Epithelial cell of prostate (primary cell): ENCODE measurements at places on chromosomes 5 and 9.

- DNase-seq = no peak
Measured at GRCh38 chr5:53607886-53608285, 47.4 kb downstream of the NDUFS4 start.

GRCh38 chr5:177354711-177355110 is 3.0 kb upstream of the RGS14 start:
- no peak for DNase-seq

DNA sequence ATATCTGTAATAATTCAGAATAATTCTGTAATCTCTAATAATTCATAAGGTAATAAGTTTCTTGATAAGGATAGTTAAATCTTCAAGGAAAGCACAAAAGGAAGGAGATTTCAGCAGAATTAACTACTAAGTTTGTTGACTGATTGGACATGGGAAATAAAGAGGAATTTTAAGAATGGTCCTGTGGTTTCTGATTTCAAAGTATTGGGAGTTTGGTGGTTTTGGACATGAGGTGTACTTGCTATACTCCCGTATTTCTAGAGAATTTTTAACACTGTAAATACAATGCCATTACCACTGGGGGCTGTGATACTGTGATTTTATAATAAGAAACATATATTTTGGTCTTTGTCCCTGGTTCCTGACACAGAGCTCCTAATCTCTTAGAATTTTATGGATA is 123.9 kb downstream of the UNC13B start:
- DNase-seq = no peak

DNA sequence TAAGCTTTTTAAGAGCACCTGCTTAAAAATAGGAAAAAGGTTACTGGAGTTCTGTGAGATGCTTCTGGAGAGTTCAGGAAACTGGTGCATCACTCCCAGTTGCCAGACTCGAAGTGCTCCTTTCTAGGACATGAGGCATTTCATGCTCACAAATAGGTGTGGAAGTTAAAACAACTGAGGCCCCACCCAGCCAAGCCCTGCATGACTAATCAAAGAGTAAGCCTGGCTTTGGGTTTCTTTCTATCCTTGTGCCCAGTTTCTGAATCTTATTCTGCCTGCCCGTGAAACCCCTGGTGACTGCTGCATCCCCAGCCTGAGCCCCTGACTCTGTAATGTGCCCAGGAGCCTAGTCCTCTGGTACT is 7.7 kb downstream of the SPINK9 start:
- DNase-seq = peak; percentile 75

DNA sequence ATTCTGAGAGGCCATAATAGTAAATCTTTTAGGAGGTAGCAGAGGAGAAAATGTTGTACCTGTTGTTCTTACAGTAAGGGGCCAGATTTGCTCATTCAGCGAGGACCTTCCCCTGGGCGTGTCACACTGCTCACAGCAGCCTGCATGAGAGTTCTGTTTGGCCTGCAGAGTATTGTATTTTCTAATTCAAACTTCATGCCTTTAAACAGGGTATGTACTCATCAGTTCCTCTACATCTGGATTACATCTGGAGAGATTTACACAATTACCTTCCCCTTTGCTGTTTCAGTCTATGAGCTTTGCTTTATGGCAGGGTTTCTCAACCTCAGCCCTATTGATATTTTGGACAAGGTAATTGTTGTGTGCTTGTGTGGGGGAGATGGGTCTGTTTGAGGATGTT is 170.9 kb upstream of the STK32A start:
- DNase-seq = no peak

- DNase-seq = no peak
Measured at GRCh38 chr9:96203867-96204501, 98.0 kb downstream of the HSD17B3 start.

DNA sequence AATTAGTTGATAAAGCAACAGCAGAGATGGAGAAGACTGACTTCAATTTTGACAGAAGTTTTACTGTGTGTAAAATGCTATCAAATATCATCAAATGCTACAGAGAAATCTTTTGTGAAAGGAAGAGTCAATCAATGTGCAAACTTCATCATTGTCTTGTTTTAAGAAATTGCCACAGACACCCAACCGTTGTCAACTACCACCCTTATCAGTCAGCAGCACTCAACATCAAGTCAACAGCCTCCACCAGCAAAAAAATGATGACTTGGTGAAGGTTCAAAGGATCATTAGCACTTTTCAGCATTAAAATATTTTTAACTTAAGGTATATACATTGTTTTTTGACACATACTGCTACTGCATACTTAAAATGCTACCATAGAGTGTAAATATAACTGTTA is 888.8 kb downstream of the CDH18 start:
- DNase-seq = no peak

- no peak for DNase-seq
Measured at GRCh38 chr5:111135946-111136345, 43.8 kb downstream of the WDR36 start.
